ENCODE measurements at places on chromosomes 3 and 15.

GRCh38 chr3:159059395-159059794 is 257.5 kb downstream of the MFSD1 start:
- DNase-seq = no peak

DNA sequence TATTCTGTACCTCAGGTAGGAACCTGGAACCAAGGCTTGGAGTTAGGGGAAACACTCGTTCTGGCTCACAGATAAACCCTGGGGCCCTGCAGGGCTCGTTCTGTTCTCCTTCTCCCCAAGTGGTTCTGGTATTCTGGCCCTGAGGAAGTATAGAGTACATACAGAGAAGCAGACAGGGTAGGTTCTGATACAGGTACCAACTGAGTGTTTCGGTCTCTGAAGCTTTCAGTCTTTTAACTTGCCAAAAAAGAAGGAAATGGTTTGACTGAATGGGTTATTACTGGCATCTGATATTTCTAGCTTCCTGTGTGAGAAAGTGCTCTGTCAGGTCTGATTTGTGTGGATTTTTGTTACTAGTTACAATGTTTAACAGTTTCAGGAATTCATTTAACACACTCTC is 67.3 kb downstream of the UBE2E2 start:
- DNase-seq = no peak

- no peak for DNase-seq
Measured at GRCh38 chr3:101512396-101512645, 691 bp downstream of the SENP7 start.

DNA sequence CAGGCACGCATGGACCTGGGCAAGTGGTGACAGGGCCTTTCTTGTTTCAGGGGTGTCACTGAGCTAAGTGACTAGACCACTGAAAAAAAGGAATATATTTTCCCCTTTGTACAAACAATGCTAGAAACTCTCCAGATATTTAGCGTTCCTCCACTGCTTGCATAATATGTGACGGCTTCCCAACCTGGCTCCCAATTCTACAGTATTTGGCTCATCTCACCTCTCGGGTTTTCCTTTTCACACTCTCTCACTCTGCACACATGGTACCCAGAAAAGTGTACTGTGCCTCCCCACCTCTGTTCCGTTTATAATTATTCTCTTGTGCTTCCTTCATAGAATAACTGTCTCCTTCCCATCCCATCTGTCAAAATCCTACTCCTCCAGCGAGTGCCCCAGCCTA is 140.5 kb upstream of the KLHL25 start:
- DNase-seq = no peak

DNA sequence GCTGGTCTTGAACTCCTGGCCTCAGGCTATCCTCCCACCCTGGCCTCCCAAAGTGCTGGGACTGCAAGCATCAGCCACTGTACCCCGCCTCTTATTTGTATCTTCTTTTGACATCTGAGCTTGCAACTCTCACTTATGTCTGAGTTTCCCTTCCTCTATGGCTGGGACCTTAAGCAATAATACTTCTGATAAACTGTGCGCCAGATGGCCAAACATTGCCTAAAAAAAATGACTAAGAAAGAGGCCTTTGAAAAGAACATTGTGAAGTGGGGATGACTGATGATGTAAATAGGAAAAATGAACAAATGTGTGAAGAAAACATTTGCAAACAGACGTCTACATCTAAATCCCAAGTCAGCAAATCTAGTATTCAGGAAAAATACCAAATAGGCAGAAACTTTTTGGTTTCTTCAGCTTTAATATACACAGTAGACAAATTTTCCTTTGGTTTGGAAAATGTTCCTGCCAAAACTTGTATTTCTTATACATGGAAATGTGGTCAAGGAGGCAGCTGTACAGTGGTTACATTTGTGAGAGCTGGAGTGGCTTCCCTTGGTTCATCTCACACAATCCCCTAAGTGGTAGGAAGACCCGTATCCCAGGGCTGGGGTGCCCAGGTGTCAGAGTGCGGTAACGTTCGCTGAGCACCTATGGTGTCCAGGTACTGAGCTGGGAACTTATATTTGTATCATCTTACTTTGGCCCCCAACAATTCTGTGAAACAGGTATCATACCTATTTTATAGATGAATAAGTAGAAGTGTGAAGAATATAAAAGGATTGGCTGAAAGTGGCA is 11.6 kb upstream of the TFRC start:
- no peak for DNase-seq

- DNase-seq = no peak
Measured at GRCh38 chr3:8712908-8713255, 20.7 kb upstream of the CAV3 start.

DNA sequence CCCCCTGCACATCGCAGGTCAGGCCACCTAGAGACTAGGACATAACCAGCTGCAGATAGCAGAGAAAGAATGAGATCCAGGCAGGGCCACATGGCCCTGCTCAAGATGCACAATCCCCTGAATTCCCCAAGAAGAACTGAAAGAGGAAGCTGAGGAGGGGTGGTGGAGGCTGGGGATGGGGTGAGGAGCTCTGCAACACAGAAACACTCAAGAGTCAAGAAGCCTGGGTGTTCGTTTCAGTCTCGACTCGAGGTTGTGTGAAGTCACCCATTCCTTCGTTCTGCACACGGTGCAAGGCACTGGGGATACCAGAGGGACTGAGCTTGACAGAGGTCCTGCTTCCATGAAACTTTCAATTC is 62.0 kb downstream of the TLE3 start:
- DNase-seq = no peak

- DNase-seq = no peak
Measured at GRCh38 chr15:69039516-69040225, 25.2 kb downstream of the NOX5 start.

GRCh38 chr3:72411843-72412242 is 436.4 kb downstream of the SHQ1 start:
- no peak for DNase-seq

GRCh38 chr3:119403201-119403600 is 60.2 kb downstream of the TMEM39A start:
- DNase-seq = no peak

- DNase-seq = no peak
Measured at GRCh38 chr3:12465836-12466225, 18.4 kb upstream of the TSEN2 start.

DNA sequence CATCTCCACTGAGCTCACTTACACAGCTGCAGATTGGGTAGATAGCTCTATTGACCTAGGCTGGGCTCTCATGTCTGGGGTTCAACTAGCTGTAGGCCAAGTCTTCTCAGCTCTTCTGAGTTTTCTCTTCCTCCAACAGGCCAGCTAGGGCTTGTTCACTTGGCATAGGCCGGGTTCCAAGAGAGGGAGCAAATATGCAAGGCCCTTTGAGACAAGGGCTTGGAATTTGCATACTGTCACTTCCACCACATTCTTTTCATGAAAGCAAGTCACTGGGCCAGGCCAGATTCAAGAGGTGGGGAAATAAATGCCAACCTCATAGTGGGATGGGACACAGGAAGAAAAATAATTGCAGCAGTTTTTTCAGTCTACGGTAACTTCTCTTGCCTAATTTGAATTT is 25.2 kb downstream of the PIGB start:
- DNase-seq = no peak

GRCh38 chr3:59367150-59367549 is 317.3 kb upstream of the CFAP20DC start:
- no peak for DNase-seq

- DNase-seq = no peak
Measured at GRCh38 chr3:34972481-34972880, 666.8 kb upstream of the ARPP21 start.

- DNase-seq = peak; percentile 48
Measured at GRCh38 chr15:31974855-31975829, 55.2 kb upstream of the CHRNA7 start.

DNA sequence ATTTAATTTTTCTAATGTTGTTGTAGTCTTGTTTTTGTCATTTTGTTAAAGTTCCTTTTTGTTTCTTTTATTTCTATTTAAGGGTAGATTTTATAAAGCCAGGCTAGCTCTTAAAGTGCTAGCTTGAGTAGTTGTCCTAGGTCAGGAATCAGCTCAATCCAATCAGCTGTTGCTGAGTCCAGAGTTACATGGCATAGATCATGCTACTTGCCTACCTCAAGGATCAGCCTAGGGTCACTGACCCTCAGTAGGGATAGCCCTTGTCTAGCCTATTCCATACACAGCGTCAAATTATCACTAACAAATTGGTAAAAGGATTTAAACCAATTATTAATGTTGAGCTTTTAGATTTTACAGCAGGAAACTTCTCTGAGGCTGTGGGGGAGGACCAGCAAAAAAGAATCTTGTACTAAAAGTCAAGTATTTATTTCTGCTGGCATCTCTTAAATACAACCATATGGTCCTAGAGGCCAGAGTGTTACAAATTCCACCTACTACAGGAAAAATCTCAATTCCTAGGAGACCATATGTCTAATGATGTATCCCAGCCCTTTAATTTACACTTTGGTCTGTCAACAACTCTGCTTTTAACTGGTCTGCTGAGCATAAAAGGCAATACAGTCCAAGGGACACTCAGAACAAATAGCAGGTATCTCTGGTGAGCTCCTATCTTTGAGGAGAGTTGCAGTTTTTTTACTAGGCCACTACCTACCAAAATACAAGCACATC is 138.3 kb upstream of the PTPRG start:
- DNase-seq = no peak

DNA sequence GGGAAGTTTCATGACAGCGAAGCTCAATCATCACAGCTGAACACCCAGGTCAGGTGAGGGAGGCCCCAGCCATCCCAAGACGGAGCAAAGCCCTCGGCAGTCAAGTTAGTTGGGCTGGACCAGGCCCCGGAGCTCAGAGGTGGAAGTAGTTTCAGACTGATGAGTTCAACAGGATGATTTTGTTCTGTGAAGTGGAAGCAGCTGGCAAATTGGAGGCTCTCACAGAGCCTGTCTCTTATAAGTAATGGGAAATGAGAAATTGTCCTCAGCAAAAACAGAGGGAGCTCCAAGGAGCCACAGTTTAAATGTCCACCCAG is 245.1 kb downstream of the XXYLT1 start:
- no peak for DNase-seq

GRCh38 chr3:16697443-16698147 is 92.4 kb upstream of the DAZL start:
- no peak for DNase-seq

DNA sequence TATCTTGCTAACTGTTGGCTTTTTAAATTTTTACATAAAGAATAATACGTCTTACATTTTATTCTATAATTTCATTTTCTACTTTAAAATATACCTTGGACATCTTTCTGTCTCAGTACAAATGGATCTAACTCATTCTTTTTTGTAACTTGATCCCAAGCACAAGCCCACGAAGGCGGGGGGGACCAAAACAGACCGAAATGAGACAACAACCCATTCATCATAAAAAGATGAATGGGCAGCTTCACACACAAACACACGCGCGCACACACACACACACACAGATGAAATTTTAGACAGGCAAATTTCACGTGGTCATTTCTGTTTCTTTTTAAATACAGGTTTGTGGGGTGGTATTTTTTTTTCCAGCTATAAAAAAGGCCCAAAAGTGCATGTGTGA is 271.3 kb upstream of the TOPAZ1 start:
- DNase-seq = no peak

- DNase-seq = peak; percentile 59
Measured at GRCh38 chr15:40097968-40098476, 10.7 kb downstream of the BMF start.

GRCh38 chr3:126728680-126729079 is 24.6 kb downstream of the CHCHD6 start:
- DNase-seq = no peak

GRCh38 chr3:72033666-72034428 is 248.9 kb upstream of the PROK2 start:
- no peak for DNase-seq

DNA sequence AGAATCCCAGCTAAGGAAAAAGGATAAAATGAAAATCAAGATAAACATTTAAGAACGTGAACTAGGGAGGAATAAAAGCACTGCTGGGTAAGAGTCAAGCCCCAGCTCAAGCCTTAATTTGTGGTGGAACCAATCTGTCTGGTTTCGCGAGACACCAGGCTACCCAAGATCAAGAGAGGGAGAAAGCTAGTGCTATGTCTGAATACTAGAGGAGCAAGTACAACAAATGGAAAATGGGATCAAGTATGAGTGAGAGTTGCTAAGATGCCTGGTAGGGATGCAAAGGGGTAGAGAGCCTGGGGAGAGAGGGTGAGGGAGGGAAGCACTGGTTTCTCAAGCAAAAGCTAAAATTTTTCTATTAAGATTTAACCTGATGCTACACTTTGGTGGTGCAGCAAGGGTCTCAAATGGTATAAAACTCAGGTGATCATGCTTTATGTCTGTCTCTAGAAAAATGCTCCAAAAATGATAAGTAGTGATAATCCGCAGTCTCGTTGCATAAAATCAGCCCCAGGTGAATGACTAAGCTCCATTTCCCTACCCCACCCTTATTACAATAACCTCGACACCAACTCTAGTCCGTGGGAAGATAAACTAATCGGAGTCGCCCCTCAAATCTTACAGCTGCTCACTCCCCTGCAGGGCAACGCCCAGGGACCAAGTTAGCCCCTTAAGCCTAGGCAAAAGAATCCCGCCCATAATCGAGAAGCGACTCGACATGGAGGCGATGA is 1.7 kb upstream of the SETD5 start:
- peak; percentile 23 for DNase-seq

- no peak for DNase-seq
Measured at GRCh38 chr3:142088522-142088921, 60.8 kb downstream of the TFDP2 start.

GRCh38 chr15:44711743-44712345 is 527 bp downstream of the B2M start:
- DNase-seq = peak; percentile 73

DNA sequence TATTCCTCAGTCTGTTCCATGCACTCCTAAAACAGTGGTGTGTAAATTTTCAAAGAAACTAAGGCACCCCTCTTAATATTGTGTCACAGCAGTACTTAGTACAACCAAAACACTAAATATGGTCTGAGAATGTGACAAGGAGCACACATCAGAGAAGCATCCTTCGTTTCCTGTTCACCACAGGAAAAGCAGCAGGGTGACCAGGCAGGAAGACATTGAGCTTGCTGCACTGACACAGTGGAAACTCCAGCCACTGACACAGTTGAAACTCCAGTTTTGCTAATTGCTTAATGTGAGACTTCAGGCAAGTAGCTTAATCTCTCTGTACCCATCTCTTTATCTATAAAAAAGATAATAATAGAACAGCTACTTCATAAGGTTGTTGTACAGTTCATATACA is 353.0 kb upstream of the RORA start:
- no peak for DNase-seq

GRCh38 chr3:65318231-65318630 is 630.4 kb upstream of the ADAMTS9 start:
- no peak for DNase-seq

DNA sequence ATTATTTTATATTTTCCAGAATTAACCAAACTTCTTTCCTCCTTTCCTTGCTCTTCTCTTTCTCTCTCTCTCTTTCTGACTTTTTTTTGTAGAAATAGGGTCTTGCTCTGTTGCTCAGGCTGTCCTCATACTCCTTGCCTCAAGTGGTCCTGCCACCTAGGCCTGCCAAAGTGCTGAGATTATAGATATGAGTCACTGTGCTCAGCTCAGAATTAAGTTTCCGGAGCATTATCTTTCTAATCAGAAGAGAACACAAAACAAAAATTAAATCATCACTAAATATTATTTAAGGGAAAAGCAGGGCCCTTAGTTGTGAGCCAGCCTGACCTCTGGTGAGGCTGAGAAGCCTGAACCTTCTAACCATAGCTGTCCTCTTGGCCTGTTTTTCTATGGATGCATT is 168.2 kb downstream of the SOX2 start:
- DNase-seq = no peak

- no peak for DNase-seq
Measured at GRCh38 chr3:85846940-85847339, 888.2 kb downstream of the CADM2 start.

GRCh38 chr3:134710313-134710680 is 59.5 kb upstream of the KY start:
- no peak for DNase-seq

Measured in femur (tissue), 1 donor.